ENCODE measurements at places on chromosomes 4 and X.

- peak; percentile 25 for DNase-seq
Measured at GRCh38 chr4:180664766-180665368, 1578.3 kb upstream of the TENM3 start.

- no peak for DNase-seq
Measured at GRCh38 chr4:126375462-126376054, 1060.8 kb downstream of the FAT4 start.

- DNase-seq, result no peak
Measured at GRCh38 chr4:69576251-69576877, 63.1 kb downstream of the UGT2A2 start.

DNA sequence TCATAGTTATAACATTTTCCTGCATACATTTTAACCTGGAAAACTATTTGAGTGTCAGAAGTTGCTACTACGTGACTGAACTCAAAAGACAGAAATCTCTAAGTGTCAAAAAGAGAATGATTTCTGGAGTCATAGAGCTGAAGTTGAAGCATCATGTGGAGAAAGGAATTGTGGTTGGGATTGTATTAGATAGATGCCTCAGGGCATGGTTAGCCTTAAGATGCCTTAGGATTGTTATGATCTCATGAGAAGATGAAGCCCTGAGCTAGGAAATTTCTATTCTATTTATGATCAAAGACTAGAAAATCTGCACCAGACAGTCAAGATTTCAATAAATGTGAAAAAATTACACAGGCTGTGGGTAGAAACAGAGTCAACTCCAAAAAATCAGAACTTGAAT lies 20.2 kb downstream of the EPGN start:
- no peak for DNase-seq

- DNase-seq, result no peak
Measured at GRCh38 chrX:150161193-150161592, 201.9 kb upstream of the MAMLD1 start.

- no peak for DNase-seq
Measured at GRCh38 chr4:3320361-3321023, 27.7 kb downstream of the RGS12 start.
